ENCODE measurements at places on chromosomes 16 and 17.

DNA sequence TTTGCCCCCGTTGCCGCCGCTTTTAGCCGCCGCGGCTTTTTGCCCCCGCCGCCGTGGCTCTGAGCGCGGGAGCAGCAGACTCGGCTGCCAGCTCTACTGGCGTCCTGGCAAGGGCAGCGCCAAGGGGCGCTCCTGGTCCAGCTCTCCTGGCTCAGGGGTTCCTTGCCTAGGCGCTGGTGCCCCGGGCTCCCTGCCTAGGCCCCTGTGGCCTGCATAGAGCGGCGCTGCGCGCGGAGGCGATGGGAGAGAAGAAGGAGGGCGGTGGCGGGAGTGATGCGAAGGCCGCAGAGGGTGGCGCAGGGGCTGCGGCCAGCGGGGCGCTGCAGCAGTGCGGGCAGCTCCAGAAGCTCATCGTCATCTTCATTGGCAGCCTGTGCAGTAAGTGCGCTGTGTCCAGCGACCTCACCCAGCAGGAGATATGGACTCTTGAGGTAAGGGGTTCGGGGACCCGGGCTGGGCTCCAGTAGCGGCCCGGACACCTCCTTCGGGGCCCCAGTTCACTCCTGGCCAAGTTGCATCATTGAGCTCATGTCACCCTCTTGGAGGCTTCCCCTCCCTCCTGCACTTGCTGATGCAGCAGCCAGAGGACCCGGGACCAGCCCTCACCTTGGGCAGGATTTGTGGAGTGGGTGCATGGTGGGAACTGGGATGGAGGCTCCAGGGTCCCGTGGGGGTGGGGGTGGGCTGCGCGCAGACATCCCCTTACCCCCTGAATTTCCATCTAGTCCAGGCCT, 1344.4 kb downstream of the TP53TG3F start:
- no peak for DNase-seq

- DNase-seq = no peak
These were observed 17.4 kb upstream of the ERN1 start for GRCh38 chr17:64147110-64148016.

DNA sequence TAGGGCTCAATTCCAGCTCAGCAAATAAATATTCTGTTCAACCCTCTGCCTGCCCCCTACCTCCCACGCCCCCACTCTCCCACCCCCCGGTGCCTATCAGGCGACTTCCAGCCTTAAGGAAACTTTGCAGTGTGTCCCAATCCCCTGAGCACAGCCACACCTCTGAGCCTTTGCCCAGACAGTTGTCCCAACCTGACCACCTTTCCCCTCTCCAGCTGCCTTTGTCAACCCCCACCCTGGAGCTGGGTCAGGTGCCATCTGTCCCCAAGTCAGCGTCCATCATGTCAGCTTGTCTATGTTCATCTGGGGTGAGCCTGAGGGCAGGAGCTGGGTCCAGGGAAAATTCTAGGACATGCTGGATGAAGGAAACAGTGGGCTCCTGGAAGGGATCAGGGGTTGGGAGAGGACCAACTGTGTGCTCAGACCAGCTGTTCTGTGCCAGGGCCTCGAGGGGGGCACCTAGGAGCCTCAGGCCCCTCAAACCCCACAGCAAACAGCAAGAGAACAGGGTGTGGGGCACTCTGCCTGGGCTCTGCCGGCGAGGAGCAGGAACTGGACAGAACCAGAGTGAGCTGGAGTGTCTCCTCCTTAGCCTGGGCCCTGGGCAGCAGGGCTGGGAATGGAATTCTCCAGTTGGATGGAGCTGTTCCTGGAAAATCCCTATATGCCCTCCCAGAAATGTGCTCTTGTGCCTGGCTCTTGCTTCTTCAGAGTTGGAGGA, 17.8 kb downstream of the CDH16 start:
- no peak for DNase-seq

- peak; percentile 97 for DNase-seq
These were observed at the start of gene AATF for GRCh38 chr17:36948717-36949460. Gene AATF, plus strand, starts transcription at chr17:36948954. Its CDS starts 172 bp downstream, at chr17:36949126.

DNA sequence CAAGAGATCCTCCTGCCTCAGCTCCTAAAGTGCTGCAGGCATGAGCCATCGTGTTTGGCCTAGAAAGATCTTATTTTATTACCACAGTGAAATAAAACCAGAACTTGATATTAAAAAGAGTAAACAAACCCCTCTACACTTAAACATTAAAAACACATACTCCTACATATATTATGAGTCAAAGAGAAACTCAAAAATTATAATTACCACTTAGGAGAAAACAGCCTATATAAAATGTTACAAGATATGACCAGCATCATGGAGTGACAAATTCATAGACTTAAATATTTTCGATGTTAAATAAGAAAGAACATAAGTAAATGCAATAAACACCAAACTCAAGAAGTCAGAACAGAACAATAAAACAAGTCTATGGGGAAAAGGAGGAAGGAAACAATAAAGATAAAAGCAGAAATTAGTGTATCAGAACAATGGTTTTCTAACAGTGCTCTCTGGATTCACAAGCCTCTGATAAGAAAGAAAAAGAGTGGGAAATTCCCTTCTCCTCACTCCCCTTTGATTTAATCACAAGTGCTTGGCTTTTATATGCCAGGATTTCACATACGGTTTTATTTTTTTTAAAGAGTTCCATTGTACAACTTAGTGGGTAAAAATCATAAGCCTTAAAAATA, 23.0 kb downstream of the SKAP1 start:
- no peak for DNase-seq

- DNase-seq = no peak
These were observed 13.8 kb downstream of the GAA start for GRCh38 chr17:80115159-80115558.

- no peak for DNase-seq
These were observed 76.7 kb downstream of the PLD6 start for GRCh38 chr17:17129466-17129865.

DNA sequence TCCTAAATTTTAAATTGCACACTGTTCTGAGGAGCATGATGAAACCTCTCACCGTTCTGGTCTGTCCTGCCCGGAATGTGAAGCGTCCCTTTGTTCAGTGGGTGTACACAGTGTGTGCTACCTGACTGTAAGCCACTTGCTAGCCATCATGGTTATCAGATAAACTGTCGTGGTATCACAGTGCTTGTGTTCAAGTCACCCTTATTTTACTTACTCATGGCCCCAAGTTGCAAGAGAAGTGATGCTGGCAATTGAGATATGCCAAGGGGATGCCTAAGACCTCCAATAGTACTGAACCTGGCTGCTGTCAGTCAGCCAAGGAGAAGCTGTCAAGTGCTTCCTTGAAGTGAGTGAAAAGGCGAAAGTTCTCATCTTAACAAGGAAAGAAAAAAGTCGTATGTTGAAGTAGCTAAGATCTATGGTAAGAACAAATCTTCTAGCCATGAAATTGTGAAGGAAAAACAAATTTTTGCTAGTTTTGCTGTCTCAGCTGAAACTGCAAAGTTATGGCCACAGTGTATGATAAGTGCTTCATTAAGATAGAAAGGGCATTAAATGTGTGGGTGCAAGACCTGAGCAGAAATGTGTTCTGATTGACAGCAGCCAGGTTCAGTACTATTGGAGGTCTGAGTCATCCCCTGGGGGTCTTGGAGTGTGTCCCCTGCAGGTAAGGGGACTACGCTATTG, 5.8 kb downstream of the PIK3R6 start:
- no peak for DNase-seq

DNA sequence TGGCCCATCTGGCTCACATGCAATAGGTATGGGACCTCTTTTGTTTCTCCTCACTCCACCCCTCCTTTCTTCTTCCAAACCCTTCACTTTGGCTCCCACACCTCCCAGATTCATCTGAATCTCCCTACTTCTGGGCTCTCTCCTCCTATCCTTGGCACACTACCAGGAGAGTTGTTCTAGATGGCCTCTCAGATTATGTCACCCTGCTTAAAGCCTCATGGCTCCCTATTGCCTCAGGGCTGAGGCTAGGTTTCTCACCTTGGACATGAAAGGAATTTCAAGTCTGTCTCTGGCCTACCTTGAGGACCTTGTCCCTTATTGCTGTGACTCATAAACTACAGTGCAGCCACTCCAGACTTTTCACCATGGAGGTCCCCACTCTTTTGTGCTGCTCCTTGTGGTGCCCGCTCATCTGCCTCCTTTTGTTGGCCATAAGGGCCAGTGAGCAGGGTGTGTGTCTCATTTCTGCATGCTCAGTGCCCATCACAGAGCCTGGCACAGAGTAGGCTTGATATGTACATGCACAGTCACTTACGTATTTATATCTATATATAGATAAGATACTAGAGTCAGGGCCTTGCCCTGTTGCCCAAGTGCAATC, 1.0 kb upstream of the MFAP4 start:
- DNase-seq = no peak

- no peak for DNase-seq
These were observed 264.0 kb downstream of the XYLT1 start for GRCh38 chr16:17206712-17207111.

- no peak for DNase-seq
These were observed 207.6 kb downstream of the CEP112 start for GRCh38 chr17:65984299-65984698.

- no peak for DNase-seq
These were observed 4.9 kb downstream of the CDH11 start for GRCh38 chr16:65116818-65117430.

- peak; percentile 72 for DNase-seq
These were observed 21.7 kb downstream of the USP36 start for GRCh38 chr17:78818932-78819331.

DNA sequence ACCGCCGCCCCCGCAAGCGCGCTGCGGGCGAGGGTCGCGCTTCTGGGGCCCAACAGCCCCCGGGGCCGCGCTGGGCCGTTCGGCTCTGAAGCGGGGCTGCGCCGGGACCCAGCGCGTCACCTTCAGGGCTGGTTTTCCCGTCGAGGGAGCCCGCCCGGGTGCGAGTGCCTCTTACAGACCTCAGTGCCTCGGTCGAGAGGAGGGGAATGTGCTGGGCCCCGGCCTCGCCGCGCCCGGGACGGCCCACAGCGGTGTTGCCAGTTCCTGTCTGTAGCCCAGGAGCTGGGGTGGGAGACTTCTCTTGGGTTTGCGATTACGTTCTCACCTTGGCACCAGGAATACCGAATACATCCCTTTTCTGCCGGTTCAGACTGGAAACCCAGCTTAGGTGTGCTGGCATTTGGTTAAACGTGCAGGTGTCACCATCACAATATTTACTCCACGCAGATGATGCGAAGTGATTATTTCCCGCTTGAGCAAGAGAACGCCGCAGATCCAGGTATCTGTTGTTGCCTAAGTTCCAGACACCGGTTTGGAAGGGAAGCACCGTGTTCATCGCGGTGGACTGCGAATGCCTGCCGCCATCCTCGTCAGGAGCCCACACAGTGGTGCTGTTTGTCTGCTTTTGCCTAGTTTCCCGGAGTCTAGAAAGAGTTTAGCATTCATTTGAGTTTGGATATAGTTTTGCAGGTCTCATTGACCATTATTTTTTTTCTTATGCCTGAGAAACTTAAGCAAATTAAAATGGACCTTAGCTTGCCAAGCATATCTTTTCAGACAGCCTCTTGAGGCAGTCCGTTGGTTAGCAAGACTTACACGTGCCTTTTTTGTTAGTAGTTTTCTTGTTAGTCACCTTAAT, 914 bp downstream of the MAP1LC3B start:
- peak; percentile 31 for DNase-seq

DNA sequence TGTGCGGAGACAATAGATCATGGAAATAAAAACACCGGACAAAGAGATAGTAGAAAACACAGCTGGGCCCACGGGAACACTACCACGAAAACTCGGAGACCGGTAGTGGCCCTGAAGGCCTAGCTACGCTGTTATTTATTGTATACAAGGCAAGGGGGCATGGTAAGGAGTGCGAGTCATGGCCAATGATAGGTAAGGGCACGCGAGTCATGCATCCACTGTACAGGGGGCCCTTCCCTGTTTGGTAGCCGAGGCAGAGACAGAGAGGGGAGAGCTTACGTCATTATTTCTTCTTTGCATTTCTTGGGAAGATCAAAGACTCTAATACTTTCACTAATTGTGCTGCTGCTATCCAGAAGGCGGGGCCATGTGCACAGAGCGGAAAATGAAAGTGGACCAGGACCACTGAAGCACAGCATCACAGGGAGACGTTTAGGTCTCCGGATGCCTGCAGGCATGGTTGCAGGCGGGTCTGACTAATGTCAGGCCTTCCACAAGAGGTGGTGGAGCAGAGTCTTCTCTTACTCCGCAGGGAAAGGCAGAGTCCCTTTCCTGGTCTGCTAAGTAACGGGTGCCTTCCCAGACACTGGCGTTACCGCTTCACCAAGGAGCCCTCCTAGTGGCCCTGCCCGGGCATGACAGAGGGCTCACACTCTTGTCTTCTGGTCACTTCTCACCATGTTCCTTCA, 74.4 kb upstream of the ARL4D start:
- DNase-seq = no peak

DNA sequence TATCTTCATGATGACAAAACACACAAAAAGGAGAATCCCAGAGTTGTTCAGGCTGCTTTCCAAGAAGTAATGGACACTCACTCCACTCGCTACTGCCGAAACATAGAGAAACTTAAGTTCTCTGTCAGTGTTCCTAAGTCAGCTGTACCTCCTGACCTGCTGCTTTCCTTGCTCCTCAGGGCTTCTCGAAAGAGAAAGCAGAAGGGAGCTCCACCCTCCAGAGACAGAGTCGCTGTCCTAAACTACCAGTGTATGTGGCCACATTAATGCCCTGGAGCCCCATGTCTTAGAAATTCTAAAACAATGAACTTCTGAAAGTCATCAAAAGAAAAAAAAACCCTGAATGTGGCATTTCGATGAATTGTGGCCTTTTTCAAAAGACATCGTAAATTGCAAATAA, 390.8 kb upstream of the MON1B start:
- no peak for DNase-seq

GRCh38 chr17:62351176-62351575, 29.2 kb upstream of the EFCAB3 start:
- no peak for DNase-seq

GRCh38 chr17:33258296-33258695, 34.8 kb downstream of the ASIC2 start:
- no peak for DNase-seq

GRCh38 chr16:71767060-71767900, 41.4 kb downstream of the AP1G1 start:
- DNase-seq = no peak

GRCh38 chr17:789160-789840, 7.1 kb downstream of the MRM3 start:
- no peak for DNase-seq

DNA sequence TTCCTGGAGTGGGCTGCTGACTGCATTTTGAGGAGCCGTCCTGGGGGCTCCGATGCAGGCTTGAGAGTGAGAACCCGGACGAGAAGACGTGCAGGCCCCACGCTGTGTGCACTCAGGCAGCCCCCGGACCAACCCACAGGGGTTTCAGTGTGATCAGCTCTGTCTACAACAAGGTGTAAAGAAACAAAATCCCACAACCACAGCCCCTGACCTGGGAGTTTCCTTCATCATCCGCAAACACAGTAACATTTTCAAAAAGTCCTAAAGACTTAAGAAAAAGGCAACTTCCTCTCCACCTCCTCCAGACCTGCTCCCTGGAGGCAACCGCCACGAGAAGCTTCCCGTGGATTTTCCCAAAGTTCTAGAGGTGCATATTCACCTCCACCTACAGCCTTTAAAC, 15.4 kb upstream of the MEAK7 start:
- DNase-seq = no peak

DNA sequence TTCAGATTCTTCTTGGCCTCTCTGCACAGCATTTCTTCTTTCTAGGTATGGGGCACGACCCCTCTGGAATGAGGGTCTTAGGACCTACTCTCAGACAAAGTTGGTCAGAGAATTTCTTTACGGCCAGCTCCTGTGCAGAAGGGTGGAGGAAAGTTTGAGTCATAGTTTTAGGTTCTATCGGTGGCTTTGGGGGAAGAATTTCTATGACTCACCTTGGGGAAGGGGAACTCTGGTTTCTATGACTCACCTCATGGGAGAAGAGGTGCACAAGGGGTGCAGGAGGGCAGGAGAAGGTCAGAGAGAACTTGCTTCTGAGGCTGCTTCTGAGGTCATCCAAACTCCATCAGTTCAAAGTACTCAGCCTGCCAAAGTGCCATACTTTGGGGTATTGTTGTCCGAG, 2.5 kb upstream of the ABCC12 start:
- DNase-seq = no peak
